NCI-H524 (cell line): ENCODE measurements at places on chromosomes 6 and 20.
A peak's percentile ranks its signal among the peaks of the same experiment; 100 is the strongest.

DNA sequence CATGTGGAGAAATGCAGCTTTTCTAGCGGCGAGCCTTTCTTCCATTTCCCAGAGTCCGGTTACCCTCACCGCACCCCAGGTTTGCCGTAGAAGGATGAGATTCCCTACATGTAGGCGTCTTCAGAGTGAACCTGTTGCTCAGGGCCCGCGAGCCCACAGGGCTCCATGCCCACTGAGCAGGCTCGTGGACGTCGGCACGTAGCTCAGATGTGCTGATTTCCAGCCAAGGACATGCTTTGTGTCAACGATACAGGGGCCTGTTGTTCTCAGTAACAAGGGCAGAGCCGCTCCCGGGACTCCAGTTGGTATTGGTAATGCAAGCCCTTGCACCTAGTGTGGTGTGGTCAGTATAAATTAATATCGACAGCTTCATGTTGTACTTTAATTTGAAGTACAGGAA, 159.6 kb downstream of the MTHFD1L start:
- DNase-seq, result no peak

DNA sequence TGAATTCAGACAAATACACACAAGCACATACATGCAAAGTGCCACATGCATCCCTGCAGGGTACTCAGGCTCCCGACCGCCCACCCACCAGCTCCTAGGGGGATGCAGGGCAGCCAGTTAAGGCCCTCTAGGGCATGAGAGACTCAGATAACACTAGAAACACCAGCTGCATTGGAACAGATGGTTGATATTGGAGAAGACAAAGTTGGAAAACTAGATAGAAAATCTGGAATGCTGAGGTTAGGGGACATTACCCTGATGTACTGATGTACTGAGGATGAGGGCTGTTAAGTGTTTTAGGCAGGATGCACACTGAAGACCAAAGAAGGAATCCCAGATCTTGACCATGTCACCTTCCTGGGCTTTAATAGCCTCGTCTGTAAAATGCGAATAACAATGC, 134.6 kb upstream of the ECI2 start:
- DNase-seq, result no peak

- no peak for DNase-seq
These were observed 79.0 kb upstream of the ZNF217 start for GRCh38 chr20:53672484-53673129.

DNA sequence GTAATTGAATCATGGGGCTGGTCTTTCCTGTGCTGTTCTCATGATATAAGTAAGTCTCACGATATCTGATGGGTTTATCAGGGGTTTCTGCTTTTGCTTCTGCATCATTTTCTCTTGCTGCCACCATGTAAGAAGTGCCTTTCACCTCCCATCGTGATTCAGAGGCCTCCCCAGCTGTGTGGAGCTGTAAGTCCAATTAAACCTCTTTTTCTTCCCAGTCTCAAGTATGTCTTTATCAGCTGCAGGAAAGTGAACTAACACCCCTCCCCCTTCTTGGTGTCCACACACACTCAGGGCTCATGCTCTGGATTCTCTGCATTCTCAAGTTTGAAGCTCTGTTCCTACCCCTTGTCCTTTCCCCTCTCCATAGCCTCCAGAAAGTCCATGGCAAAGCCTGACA, 107.1 kb downstream of the THBS2 start:
- DNase-seq, result no peak

GRCh38 chr6:134166511-134167261, 114.3 kb upstream of the SLC2A12 start:
- DNase-seq, result no peak

DNA sequence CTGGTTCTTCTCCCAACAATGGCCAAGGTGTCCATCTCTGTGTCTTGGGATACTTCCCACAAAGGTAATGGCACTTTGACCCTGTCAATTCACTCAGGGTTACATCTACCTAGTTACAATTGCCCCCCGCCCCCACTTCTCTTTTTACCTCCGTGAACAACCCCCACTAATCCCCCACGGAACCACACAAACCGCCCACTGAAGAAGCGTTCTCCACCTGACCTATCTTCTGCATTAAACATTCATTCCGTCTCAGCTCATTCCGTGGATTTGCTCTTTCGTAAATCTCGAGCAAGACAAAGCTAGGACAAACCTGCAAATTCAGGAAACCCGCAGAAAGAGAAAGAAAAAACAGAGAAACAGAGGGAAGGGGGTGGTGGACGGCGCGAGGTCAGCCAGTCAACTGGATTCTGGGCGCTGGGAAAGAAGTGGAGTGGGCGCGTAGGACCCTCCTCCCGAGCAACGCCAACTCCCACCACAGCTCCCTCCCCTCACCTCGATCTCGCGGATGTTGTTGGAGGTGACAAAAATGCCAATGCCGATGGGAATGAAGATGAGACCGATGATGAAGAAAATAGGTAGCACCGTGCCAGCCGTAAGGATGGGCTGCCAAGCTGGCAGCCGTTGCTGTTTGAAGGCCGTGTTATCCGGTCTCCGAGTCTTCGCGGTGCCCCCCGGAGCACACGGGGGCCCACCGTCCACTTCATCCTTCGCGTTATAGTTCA, 523 bp downstream of the TMEM30A start:
- DNase-seq, result peak; percentile 44

GRCh38 chr6:159681191-159681880, 11.7 kb downstream of the SOD2 start:
- DNase-seq, result no peak

- peak; percentile 21 for DNase-seq
These were observed 689.4 kb upstream of the MAP3K7 start for GRCh38 chr6:91276315-91276714.

- no peak for DNase-seq
These were observed 60.7 kb upstream of the LAMA2 start for GRCh38 chr6:128822271-128822670.

GRCh38 chr6:112780498-112781096, 433.5 kb downstream of the RFPL4B start:
- DNase-seq, result peak; percentile 69
